ENCODE measurements at places on chromosomes 4 and X.

GRCh38 chrX:135396566-135396965 lies 25.2 kb upstream of the SMIM10L2A start:
- no peak for DNase-seq

- DNase-seq: no peak
These were observed 46.2 kb upstream of the IGFBP7 start for GRCh38 chr4:57156242-57156990.

DNA sequence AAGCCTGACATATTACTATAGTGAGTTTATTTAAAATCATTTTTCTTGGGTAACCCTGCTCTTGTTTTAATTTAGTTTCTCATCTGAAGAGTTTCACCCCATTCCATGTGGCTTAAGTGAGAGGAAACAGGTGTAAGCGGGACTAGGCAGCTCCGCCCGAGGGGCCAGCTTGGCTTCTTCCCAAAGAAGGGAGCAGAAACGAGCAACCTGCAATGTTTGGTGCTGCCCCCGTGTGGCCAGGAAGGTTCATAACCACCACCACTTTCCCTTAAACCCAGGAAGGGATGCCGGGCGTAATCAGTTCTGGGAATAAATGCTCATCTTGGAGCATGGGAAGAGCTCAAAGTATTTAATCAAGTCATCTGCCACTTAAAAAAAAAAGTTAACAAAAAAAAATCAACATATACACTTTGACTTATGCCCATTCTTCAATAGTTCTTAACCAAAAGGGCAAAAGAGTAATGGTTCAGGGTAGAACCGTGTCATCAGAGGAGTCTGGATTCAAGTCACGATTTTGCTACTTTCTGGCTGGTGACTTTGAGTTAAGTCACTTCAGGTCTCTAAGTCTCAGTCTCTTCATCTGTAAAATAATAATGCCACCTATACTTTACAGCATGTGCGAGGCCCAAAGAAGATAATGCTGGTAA lies 147.9 kb downstream of the NSUN7 start:
- peak; percentile 14 for DNase-seq

DNA sequence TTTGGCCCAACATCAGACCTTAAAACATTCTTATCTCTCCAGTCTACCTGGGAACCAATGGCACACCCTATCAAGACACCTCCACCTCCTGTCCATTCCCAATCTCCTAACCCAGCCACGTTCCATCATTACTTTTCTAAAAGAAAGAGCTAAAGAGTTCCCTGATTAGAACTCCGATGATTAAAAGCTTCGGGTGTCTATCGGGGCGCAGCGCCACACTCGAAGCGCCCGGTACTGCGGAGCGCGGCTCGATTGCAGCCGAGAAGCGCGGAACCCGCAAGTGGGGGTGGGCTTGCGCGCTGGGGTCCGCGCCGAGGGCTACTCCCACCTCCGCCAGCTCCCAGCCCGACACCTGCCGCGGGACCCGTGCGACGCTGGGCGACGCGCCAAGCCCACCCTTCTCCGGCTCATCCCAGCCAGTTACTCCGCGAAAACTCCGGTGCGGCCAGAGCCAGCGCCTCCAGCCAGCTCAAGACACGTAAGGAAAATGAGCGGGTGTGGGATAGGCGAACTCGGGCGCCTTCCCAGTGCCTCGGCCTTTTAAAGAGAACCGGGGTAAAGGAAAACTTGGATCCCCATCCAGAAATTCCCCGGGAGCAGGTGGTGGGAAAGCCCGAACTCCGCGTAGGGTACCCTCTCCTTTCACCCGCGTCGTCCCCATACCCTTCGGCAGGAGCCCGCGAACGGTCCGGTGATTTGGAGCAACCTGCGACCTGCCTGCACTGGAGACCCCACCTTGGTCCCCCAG lies 593 bp downstream of the NPY1R start:
- no peak for DNase-seq

GRCh38 chrX:15931362-15931761 lies 76.7 kb upstream of the AP1S2 start:
- no peak for DNase-seq

DNA sequence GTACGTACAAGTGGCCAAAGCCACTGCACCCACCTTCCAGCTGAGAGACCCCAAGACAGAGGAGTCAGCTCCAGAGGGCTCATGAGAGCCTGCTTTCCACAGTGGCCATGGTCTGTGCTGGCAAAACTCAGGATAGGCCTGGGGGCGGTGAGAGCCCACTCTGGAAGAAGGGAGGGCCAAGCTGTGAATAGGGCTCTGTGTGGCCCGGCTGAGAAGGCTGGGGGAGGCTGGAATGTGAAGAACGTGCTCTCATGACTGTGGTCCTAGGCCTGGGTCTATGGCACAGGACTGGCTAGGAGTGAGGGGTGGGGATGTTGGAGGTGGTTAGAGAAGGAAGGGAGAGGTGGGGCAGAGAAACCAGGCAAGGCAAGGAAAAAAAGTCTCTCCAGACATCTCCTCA lies 13.3 kb downstream of the STARD8 start:
- DNase-seq: no peak

DNA sequence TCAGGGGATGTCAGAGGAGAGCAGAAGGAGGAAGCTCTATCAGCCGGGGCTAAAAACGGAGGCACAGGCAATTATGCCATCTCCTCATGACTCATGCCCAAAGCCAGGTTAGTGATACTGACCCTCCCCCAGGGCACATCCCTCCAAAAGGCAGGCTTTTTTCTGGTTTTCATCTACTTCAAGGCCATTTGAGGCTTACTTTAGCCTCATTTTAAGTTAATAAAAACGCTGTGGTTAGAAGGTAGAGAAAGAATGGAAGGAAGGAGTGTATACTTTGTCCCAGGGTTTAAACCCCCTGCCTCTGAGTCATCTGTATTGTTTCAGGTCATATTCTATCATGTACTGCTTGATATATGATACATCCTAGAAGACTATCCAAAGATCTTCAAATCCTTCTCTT lies 89.7 kb upstream of the NDP start:
- DNase-seq: no peak

All from stimulated activated CD8-positive, alpha-beta memory T cell treated with anti-CD3 and anti-CD28 coated beads, Interleukin-2, amount 100 ng/mL, for 1 hour (primary cell).